ENCODE measurements at places on chromosomes 12 and 14.

DNA sequence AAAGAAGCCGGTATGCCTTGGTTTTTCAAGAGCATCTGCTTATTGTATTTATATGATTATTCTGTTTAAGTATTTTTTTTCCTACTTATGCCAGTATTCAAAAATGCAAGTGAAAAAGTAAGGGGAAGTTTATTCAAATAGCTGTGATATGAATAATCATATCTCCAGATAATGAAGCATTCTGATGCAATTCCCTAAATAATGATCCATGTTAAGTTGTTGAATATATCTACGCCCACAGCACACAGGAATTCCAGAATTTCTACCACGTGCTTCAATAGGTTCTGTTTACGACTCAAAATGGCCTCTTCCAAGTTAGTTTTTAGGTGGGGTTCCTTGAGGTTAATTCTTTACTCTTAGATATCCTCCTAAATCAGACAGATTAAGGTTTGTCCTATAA is 208.3 kb downstream of the NAV3 start:
- no peak for DNase-seq

DNA sequence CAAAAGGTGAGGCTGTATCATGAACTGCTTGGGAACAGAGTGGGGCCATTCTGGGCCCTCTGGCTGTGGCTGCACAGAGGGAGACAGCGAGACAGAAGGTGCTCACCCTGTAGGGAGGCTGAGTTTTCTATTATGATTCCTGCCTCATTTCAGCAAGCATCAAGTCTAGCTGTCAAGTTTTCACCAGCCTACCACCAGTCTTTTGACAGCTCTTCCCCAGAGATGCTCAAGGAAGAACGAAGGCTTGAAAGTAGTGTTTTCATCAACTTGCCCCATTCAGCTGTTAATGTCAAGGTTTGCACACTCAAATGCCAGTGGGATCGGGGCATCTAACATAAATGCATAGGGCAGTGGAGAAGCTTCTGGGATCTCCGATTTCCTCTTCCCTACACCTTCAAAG is 10.0 kb downstream of the FGF23 start:
- no peak for DNase-seq

DNA sequence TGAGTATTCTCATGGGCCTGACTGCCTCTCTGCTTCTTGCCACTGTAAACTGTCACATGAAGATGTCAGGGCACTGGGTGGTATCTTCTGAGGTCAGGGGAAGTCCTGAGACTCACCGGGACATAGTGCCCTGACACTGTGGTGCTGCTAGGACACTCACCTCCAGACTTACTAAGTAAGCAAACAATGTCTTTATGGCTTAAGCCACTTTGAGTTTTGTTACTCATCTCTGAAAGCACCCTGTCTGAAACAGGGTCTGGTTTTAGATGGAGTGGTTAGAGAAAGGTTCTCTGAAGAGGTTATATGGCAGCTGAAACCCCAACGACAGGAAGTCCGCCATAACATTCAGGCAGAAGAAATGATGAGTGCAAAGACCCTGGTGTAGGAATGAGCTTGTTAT is 22.7 kb downstream of the GPR19 start:
- no peak for DNase-seq

GRCh38 chr12:806200-806791 is 53.9 kb downstream of the WNK1 start:
- DNase-seq, result peak; percentile 35

GRCh38 chr12:128627659-128628058 is 196.1 kb downstream of the SLC15A4 start:
- DNase-seq, result no peak

- DNase-seq, result peak; percentile 72
These were observed 186.7 kb upstream of the SLC38A2 start for GRCh38 chr12:46559311-46559710.

DNA sequence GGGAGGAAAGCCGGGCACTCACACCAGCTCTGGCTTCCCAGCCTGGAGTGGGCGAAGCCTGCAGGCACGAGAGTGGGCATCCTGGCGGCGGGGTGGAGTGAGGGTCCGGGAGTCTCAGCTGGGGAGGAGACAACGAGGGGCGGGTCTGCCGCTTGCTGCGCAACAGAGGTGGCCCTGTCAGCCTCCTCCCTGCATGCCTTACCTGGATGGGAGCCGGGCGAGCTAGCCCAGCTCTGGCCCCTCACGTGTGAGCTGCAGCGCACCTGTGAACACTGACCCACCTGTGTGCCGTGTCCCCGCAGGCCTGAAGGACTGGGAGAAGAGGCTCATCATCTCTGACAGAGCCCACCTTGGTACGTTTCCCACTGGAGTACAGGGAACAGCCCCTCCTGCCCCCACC is 13.9 kb upstream of the SIVA1 start:
- DNase-seq, result no peak

- no peak for DNase-seq
These were observed 149.8 kb upstream of the FOXN3 start for GRCh38 chr14:89566644-89567415.

All from GM23248 (cell line).